Kidney (tissue), 22 donors: ENCODE measurements at places on chromosomes 1 and 21. TPM values are rescaled to one million over a fixed set of nuclear protein-coding genes. Genes with fewer than 3 reads are reported as not detected.

Gene MTARC1
- 11.0 TPM for total RNA-seq

Gene CFAP107
- not detected for total RNA-seq

Gene SPRR2A
- total RNA-seq, result 0.60 TPM

Gene CHD5
- 0.85 TPM for total RNA-seq

Gene UQCRHL
- total RNA-seq, result 0.91 TPM

Gene LCE2A
- total RNA-seq, result not detected

Gene SPRR4
- total RNA-seq, result not detected

Gene B3GALT5
- 5.6 TPM for total RNA-seq

Gene RIPPLY3
- total RNA-seq, result 0.31 TPM

Gene TMEM269
- total RNA-seq, result 0.22 TPM

- H3K4me1 ChIP-seq, result no peaks in the 10 kb centered on the region
- DNase-seq, result no peak
- no peak overlapping the region for H3K4me3 ChIP-seq
- H3K27ac ChIP-seq, result no peak overlapping the region
- no peaks in the 10 kb centered on the region for H3K27me3 ChIP-seq
- H3K36me3 ChIP-seq, result no peaks in the 10 kb centered on the region
Observed at GRCh38 chr1:164058198-164058597, 500.8 kb upstream of the PBX1 start.

- H3K4me1 ChIP-seq, result peaks cover 2% of the 10 kb centered on the region
- H3K4me3 ChIP-seq, result no peak overlapping the region
- H3K36me3 ChIP-seq, result no peaks in the 10 kb centered on the region
- no peaks in the 10 kb centered on the region for H3K27me3 ChIP-seq
- H3K27ac ChIP-seq, result no peak overlapping the region
- DNase-seq, result no peak
Observed at GRCh38 chr1:63732666-63733065, 41.2 kb upstream of the ROR1 start.

DNA sequence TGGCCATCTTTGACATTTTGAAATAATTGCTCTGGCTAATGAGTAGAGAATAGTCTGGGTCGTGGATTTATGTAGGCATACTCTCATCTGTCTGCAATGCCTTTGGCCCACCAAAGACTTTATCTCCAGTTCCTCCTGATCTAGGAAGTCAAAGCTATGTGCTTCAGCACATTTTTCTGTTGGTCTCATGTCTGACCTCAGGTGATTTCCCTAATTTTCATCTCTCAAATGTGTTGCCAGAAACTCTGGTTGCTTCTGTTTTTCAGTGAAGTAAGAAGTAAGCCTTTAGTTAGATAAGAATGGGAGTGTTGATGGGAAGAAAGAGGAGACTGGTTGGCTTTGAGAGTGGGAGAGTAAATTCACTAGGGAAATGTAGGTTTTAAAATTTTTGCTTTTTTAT, 66.4 kb downstream of the GPR88 start:
- no peaks in the 10 kb centered on the region for H3K4me1 ChIP-seq
- DNase-seq, result no peak
- no peak overlapping the region for H3K27ac ChIP-seq
- no peak overlapping the region for H3K4me3 ChIP-seq
- no peaks in the 10 kb centered on the region for H3K27me3 ChIP-seq
- H3K36me3 ChIP-seq, result no peaks in the 10 kb centered on the region

- peaks cover 4% of the 10 kb centered on the region for H3K36me3 ChIP-seq
- H3K27ac ChIP-seq, result no peak overlapping the region
- DNase-seq, result no peak
- H3K4me3 ChIP-seq, result no peak overlapping the region
Observed at GRCh38 chr1:54028306-54029251, 10.6 kb upstream of the LDLRAD1 start.

DNA sequence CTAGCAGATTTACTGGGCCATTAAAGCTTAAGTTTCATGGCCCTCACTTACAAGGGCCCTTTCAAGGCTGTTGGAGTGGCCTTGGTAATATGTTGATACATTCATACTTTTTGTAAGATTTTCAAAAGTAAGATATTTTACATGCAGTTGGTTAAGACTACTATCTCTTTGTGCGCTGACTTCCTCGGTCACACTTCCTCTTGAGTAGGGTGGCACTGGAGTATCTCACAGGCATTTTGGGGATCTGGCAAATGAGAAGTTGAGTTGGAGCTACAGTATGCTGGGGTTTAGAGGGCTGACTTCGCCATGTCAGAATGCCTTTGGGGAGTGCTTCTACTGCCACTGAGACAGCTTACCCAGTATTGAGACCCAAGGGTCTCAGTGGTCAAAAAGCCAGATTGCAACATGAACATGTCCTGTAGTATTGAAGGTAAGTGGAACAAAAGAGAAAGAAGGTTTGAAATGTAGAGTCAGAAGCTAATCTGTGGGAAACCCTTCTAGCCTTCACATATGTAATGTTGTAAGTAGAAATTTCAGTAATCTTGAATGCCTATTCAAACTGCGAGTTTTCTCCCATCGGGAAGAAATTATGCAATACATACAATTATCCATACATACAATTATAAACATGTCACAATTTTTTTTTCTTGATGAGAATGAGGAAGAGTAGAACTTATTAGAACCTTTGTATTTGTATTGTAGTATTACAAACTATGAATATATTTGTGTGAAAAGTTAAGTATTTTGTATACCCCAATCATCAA, 32.3 kb upstream of the RALGPS2 start:
- H3K27me3 ChIP-seq, result no peaks in the 10 kb centered on the region
- DNase-seq, result no peak
- no peaks in the 10 kb centered on the region for H3K4me1 ChIP-seq
- no peaks in the 10 kb centered on the region for H3K36me3 ChIP-seq
- H3K4me3 ChIP-seq, result no peak overlapping the region

DNA sequence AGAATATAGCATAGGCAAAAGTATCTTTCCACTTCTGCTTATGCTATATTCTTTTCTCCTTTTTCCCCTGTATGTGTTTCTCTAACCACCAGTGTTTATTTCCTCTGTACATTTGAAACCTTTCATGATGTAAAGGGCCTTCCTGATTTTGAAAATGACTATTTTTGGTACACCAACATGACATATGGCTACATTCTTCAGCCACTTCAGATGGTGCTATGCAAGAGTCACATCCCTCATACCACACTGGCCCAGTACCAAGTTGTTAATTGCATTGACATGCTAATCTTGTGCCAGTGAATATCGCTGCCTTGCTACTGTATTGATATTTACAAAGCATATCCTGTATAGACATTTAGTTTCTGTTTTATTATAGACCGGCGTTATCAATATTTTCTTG, 408.7 kb downstream of the NCAM2 start:
- no peaks in the 10 kb centered on the region for H3K4me1 ChIP-seq
- DNase-seq, result no peak
- H3K27me3 ChIP-seq, result no peaks in the 10 kb centered on the region
- H3K4me3 ChIP-seq, result no peak overlapping the region

DNA sequence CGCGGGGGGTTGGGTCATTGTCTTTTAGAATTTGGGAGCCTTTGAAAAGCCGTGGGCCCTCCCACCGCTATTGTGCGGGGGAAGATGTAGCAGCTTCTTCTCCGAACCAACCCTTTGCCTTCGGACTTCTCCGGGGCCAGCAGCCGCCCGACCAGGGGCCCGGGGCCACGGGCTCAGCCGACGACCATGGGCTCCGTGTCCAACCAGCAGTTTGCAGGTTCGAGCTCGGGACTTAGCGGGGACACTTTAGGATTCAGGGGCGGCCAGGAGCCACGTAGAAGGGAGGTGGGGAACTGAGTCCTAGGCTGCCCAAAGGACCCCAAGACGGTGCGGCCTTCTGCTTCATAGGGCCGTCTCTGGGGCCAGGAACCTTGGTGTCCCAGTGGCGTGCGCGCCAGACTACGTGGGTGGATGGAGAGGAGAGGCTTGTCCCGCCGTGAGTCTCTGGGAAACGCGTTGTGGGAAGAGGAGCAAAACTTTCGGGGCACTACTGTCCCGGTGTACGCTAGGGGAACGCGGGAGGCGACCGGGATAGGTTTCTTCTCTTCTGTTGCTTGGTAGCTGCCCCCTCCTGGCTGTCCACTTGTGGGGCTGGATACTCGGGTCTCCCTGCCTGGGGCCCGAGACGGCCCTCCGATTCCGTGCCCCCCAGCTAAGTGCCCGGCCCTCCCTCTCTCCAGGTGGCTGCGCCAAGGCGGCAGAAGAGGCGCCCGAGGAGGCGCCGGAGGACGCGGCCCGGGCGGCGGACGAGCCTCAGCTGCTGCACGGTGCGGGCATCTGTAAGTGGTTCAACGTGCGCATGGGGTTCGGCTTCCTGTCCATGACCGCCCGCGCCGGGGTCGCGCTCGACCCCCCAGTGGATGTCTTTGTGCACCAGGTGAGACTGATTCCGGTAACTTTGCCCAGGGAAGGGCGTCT, at the start of gene LIN28A:
TSS of gene LIN28A (plus strand) at position 112 of the 918 bp plus-strand sequence. CDS start at position 187, 75 bp downstream.
- H3K36me3 ChIP-seq, result no peaks in the 10 kb centered on the region
- no peak within 1 kb of the TSS for H3K4me3 ChIP-seq
- no peak for DNase-seq
- no peak within 1 kb of the TSS for H3K27ac ChIP-seq

DNA sequence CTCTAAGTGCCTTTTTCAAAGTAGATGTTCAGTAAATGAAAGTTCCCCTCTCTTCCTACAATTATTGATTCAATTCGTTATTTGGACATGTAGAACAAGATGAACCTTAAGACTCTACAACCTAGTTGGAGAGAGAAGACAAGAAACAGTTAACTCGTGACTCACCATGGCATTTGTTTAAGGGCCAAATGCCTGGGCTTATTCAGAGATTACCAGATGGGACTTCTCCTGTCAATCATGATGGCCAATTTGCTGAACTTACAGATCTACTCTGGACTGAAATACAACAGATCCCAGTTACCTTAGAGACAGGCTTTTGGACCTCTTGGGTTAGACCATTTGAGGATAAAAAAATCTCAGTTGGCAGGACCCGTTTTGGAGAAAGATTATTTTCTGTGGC, 93.5 kb downstream of the C1orf94 start:
- no peaks in the 10 kb centered on the region for H3K36me3 ChIP-seq
- DNase-seq, result no peak
- H3K4me3 ChIP-seq, result no peak overlapping the region
- no peaks in the 10 kb centered on the region for H3K4me1 ChIP-seq

DNA sequence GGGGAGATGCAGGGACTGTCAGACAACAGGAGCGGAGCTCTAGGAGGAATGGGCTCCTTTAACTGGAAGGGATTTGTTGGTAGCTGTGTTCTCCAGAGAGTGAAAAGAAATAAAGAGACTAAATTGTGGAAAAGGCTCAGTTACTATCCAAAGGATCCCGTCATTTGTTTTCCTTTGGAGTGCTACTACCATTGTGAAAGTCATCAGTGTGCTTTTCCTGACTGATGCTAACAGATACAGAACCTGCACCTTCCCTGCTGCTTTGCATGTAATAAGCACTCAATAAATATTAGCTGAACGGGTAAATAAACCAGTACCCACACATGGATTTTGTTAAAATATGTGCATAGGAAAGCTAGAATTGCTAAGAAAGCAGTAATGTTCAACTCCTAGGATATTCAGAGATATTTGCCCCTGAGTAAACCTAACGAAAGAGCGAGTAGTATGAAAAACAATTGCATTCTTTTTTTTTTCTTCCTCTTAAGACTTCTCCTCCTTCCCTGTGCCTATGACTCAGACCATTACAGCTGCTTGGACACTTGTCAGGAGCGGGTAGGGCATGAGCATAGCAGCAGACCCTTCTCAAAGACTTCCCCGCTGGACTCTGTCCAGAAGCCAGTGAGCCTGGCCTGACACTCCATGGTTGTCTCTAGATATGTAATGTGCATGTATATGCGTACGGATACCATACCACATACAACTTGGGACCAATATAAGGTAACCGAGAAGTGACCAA, 41.7 kb downstream of the PTGFRN start:
- H3K36me3 ChIP-seq, result no peaks in the 10 kb centered on the region
- no peaks in the 10 kb centered on the region for H3K27me3 ChIP-seq
- no peaks in the 10 kb centered on the region for H3K4me1 ChIP-seq
- no peak for DNase-seq

- DNase-seq, result no peak
- no peaks in the 10 kb centered on the region for H3K36me3 ChIP-seq
- no peak overlapping the region for H3K27ac ChIP-seq
- no peaks in the 10 kb centered on the region for H3K4me1 ChIP-seq
Observed at GRCh38 chr1:58183286-58183685, 363.2 kb downstream of the OMA1 start.

DNA sequence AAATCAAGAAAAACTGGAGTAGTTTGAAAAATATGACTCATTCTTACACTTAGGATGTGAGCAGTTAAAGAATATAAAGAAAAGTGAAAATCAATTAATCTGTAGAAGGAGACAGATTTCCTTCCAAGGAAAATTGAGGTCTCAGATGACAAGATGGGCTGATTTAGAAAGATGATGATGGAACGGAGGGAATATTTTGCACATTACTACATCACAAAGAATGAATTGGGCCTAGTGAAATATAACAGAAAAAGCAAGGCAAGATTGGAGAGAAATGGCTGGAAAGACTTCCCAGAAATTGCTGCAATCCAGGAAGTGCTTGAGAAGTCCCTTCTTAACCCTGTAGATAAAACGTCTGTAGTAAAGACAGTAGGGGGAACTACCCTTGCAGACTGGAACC, 169.1 kb upstream of the SYT6 start:
- no peaks in the 10 kb centered on the region for H3K36me3 ChIP-seq
- H3K27ac ChIP-seq, result no peak overlapping the region
- no peaks in the 10 kb centered on the region for H3K4me1 ChIP-seq
- no peaks in the 10 kb centered on the region for H3K27me3 ChIP-seq

DNA sequence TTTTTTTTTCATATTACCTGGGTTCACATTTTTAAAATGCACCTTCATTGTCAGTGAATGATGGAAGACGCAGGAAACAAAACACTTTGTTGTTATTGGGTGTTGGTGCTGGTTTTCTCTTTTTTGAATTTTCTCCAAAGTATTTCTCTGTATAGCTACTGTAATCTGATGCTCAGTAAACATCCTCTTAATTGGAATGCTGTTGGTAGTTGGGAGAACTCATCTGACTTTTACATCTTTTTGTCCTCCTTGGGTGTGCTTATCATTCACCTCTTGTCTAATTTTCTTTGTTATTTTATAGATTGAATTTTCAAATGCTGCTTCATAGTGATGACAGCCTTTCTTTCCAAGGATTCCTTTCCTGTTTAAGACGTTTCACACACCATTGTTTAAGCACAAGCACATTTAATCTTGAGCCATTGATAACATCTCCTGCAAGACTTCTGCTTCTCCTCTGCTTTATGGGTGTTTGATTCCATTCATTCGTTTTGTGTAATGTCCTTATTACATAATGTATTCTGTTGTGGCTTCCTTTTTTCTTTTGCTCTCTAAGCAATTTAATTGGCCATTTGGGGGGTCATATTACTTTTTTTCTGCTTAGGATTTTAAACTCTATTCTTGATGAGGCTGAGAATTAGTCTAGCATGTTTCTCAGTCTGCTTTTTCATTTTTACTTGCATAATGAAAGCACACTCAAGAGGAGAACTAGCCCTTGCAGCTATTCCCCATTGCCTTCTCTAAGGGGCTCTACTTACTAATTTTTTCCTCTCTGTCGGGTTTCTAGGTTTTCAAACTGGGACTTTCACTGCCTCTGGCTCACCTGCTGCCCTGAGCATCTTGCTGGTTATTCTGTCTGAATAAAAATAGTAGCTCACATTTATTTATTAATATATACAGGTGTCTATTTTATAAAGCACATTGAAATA, 42.0 kb upstream of the CD34 start:
- peaks cover 2% of the 10 kb centered on the region for H3K27me3 ChIP-seq
- no peak for DNase-seq
- no peaks in the 10 kb centered on the region for H3K36me3 ChIP-seq
- no peak overlapping the region for H3K27ac ChIP-seq
- no peaks in the 10 kb centered on the region for H3K4me1 ChIP-seq
